Activated naive CD8-positive, alpha-beta T cell treated with anti-CD3 and anti-CD28 coated beads for 36 hours (primary cell): ENCODE measurements at places on chromosomes 13 and 19. TPM values are rescaled to one million over a fixed set of nuclear protein-coding genes. Genes with fewer than 3 reads are reported as not detected.
A peak's percentile ranks its signal among the peaks of the same experiment; 100 is the strongest.

The CRX gene
- total RNA-seq = not detected

GRCh38 chr19:49567861-49568441 is 12.4 kb downstream of the NOSIP start:
- H3K27ac ChIP-seq = peak overlapping the region; percentile 73
- no peaks in the 10 kb centered on the region for H3K27me3 ChIP-seq
- peak; percentile 72 for DNase-seq

- H3K4me1 ChIP-seq = peaks cover 68% of the 10 kb centered on the region
- H3K27ac ChIP-seq = peak overlapping the region; percentile 83
- H3K36me3 ChIP-seq = peaks cover 31% of the 10 kb centered on the region
- H3K4me3 ChIP-seq = peak overlapping the region; percentile 74
- no peaks in the 10 kb centered on the region for H3K27me3 ChIP-seq
Measured at GRCh38 chr13:74062933-74063332, 71.3 kb downstream of the KLF12 start.

DNA sequence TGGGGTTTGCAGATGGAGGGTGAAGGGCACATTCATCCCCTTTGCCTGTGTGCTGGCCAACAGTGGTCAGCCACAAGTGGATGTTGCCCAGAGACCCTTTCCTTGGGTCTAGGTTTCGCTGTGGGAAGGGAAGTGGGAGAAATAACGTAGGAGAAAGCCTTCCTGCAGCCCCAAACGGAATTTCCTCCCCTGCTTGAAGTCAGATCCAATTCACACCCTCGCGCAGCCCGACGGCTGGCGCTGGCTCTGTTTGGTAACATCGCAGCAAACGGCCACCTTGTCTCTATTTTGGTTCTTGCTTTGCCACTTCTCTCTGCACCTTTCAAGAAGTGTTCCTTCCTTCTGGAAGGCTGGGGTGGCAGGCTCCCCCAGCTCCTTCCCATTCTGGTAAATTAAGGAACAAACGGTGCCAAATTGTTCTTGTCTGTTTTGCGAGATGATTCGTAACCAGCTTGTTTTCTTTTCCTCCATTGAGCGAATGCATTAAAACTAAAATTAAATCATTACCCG is 45.4 kb downstream of the CHST8 start:
- H3K27ac ChIP-seq = no peak overlapping the region
- no peaks in the 10 kb centered on the region for H3K36me3 ChIP-seq
- DNase-seq = no peak
- H3K4me3 ChIP-seq = no peak overlapping the region

The ANKLE1 gene
- 22.9 TPM for total RNA-seq

The NTF4 gene
- not detected for total RNA-seq

The RAB3A gene
- total RNA-seq = 3.9 TPM

- H3K4me3 ChIP-seq = no peak overlapping the region
- H3K4me1 ChIP-seq = no peaks in the 10 kb centered on the region
- no peaks in the 10 kb centered on the region for H3K27me3 ChIP-seq
- no peaks in the 10 kb centered on the region for H3K36me3 ChIP-seq
- DNase-seq = no peak
Measured at GRCh38 chr13:71018544-71018943, 848.5 kb downstream of the DACH1 start.

The GZMM gene
- total RNA-seq = 42.0 TPM

GRCh38 chr13:53788286-53788685 is 759.7 kb downstream of the OLFM4 start:
- H3K36me3 ChIP-seq = no peaks in the 10 kb centered on the region
- no peak overlapping the region for H3K4me3 ChIP-seq
- H3K4me1 ChIP-seq = no peaks in the 10 kb centered on the region
- H3K27me3 ChIP-seq = no peaks in the 10 kb centered on the region
- DNase-seq = no peak
- H3K27ac ChIP-seq = no peak overlapping the region

- no peak overlapping the region for H3K27ac ChIP-seq
- no peak for DNase-seq
- H3K4me1 ChIP-seq = no peaks in the 10 kb centered on the region
- H3K27me3 ChIP-seq = peaks cover 31% of the 10 kb centered on the region
Measured at GRCh38 chr13:106630650-106631049, 62.7 kb upstream of the ARGLU1 start.

DNA sequence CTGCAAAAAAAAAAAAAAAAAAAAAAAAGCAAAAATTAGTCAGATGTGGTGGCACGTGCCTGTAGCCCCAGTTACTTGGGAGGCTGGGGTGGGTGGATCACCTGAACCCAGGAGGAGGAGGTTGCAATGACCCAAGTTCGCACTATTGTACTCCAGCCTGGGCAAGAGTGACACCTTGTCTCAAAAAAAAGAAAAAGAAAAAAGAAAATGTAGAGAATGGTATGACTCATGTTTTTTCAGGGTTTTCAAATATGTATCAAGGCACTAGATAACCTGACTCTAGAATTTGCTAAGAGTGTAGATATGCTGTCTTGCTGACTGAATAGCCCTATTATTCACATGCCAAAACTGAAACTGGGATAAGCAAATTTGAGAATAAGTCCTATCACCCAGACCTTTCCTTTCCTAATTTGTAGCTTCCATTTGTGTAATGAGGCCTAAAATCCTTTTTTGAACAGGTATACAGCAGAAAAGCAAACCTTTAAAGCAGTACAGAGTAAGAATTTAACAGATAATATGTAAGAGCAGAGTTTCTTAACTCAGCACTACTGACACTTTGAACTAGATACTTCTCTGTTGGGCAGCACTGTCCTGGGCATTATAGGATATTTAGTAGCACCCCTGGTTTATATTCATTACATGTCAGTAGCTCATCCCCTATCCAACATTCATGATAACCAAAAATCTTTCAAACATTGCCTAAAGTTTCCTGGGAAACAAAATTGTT is 108.6 kb downstream of the ELF1 start:
- H3K4me3 ChIP-seq = no peak overlapping the region
- peaks cover 17% of the 10 kb centered on the region for H3K4me1 ChIP-seq
- no peak for DNase-seq

The LIM2 gene
- total RNA-seq = not detected

DNA sequence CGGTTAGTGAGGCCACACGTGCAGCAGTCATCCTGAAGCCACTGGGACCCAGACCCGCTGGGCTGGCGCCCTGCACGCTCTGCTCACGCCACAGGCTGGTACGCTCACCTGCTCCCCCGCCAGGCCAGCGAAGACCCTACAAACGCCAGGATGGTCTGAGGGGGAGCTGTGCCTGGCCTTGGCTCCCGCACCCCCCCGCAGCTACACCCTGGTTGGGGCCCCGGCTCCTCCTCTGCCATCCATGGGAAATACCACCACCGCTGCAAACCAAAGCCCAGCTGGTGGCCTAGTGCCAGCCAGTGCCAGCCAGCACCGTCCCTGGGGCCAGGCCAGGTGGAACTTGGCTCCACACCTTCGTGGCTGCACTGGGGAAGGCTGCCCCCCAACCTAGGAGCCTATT is 23.3 kb upstream of the CACTIN start:
- H3K27ac ChIP-seq = no peak overlapping the region
- DNase-seq = no peak
- no peaks in the 10 kb centered on the region for H3K27me3 ChIP-seq
- H3K4me1 ChIP-seq = no peaks in the 10 kb centered on the region
- no peaks in the 10 kb centered on the region for H3K36me3 ChIP-seq

DNA sequence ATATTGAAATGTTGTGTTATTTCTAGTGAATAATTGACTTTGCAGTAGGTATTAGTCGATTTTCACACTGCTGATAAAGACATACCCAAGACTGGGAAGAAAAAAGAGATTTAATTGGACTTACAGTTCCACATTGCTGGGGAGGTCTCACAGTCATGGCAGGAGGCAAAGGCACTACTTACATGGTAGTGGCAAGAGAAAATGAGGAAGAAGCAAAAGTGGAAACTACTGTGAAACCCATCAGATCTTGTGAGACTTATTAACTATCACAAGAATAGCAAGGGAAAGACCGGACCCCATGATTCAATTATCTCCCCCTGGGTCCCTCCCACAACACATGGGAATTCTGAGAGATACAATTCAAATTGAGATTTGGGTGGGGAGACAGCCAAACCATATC is 9.9 kb upstream of the C5AR2 start:
- peaks cover 47% of the 10 kb centered on the region for H3K27me3 ChIP-seq
- DNase-seq = no peak
- H3K4me1 ChIP-seq = no peaks in the 10 kb centered on the region
- no peak overlapping the region for H3K27ac ChIP-seq
